ENCODE measurements at places on chromosomes 13 and 19.

- no peak overlapping the region for H3K4me3 ChIP-seq
- no peak for DNase-seq
- peak overlapping the region; percentile 47 for H3K27ac ChIP-seq
- peaks cover 47% of the 10 kb centered on the region for H3K4me1 ChIP-seq
Observed at GRCh38 chr19:34310494-34310981, 54.5 kb upstream of the GPI start.

GRCh38 chr13:105333416-105333815 is 1202.0 kb downstream of the EFNB2 start:
- no peaks in the 10 kb centered on the region for H3K36me3 ChIP-seq
- no peak overlapping the region for H3K27ac ChIP-seq
- no peak overlapping the region for H3K4me3 ChIP-seq
- no peak for DNase-seq
- no peaks in the 10 kb centered on the region for H3K27me3 ChIP-seq
- no peaks in the 10 kb centered on the region for H3K4me1 ChIP-seq

- H3K36me3 ChIP-seq: peaks cover 6% of the 10 kb centered on the region
- H3K4me1 ChIP-seq: peaks cover 7% of the 10 kb centered on the region
- no peak overlapping the region for H3K27ac ChIP-seq
- no peaks in the 10 kb centered on the region for H3K27me3 ChIP-seq
- no peak for DNase-seq
Observed at GRCh38 chr13:26022538-26023292, 29.1 kb downstream of the SHISA2 start.

DNA sequence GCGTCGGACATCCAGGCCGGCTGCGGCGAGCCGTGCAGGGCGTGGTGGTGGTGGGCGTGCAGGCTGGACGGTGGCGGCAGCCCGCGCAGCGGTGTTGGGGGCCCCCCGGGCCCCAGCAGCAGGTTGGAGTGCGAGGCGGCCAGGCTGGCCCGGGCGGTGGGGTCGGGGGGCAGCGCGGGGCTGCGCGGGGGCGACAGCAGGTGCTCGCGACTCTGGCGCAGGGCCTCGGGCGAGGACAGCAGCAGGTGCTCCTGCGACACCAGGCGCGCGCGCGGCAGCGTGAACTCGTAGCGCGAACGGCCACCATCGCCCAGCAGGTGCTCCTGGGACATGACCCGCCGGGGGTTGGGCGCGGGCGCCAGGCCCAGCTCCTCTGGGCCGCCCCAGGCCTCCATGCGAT is 9.8 kb downstream of the SHISA7 start:
- H3K4me1 ChIP-seq: no peaks in the 10 kb centered on the region
- H3K27ac ChIP-seq: no peak overlapping the region
- no peak overlapping the region for H3K4me3 ChIP-seq
- no peaks in the 10 kb centered on the region for H3K36me3 ChIP-seq

GRCh38 chr19:24078680-24079079 is 8.3 kb upstream of the ZNF254 start:
- H3K4me1 ChIP-seq: peaks cover 6% of the 10 kb centered on the region
- H3K4me3 ChIP-seq: no peak overlapping the region
- peaks cover 42% of the 10 kb centered on the region for H3K36me3 ChIP-seq

DNA sequence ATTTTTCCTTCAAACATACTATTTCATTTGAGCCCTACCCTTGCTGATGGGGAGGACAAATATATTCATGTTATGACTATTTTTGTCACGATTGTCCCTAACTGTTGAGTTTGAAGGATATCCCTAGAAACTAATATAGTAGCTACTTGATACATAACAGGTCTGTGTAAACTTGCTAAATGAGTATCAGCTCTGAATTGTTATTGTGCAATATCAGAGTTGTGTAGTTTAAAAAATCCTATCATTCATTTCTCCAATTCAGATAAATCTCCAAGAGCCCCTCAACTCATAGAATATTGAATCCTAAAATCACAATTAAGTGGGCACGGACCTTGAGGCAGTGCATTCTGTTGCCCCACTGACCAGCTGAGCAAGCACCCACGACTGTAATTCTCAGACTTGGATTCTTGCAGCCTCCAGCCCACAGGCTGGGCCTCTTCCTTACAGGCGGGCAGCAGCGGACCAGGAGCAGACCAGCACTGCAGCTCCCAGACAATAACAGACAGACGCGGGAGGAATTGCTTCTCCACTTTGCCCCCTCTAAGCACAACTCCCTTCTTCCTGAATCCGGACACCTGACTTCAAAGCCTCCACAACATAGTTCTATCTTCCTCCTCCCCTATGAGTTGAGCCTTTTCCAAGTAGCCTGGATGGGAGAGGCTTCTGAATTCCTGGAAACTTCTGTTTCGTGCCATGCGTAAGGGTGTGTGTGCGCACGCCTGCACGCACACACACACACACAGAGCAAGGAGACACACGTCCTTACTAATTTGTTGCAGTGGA is 337.6 kb upstream of the ARGLU1 start:
- H3K27me3 ChIP-seq: peaks cover 2% of the 10 kb centered on the region
- no peaks in the 10 kb centered on the region for H3K4me1 ChIP-seq
- no peak for DNase-seq

DNA sequence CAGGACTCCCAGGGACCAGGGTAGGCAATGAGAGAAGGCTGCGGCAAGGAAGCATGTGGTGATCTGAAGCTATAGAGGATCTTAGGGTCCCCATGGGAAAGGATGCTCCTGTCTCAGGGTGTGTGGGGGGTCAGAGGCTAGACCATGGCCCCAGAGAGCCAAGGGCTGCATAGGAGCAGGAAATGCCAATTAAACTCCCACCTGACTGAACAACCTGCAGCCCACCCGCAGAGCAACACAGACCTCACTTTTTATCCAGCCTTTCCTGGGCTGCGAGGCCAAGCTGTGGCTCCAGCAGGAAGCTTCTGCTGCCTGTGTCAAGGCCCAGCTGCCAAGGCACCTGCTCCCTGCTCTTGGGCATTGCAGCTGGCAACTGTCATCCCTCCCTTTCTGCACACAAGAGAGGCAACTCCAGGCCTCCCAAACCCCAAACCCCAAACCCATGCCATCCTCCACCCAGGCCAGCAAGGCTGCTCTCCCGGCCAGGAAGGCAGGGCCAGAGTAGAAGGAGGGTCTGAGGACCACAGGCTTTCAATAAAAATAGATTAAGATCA is 290.1 kb downstream of the FOXO1 start:
- no peak overlapping the region for H3K4me3 ChIP-seq
- H3K4me1 ChIP-seq: peaks cover 23% of the 10 kb centered on the region
- H3K27me3 ChIP-seq: no peaks in the 10 kb centered on the region
- no peak overlapping the region for H3K27ac ChIP-seq

DNA sequence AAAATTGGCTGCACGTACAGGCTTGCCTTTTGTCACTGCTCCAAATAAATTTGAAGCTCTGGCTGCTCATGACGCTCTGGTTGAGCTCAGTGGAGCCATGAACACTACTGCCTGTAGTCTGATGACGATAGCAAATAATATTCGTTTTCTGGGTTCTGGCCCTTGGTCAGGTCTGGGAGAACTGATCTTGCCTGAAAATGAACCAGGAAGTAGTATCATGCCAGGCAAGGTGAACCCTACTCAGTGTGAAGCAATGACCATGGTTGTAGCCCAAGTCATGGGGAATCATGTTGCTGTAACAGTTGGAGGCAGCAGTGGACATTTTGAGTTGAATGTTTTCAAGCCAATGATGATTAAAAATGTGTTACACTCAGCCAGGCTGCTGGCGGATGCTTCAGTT is 16.1 kb upstream of the AKAP11 start:
- H3K36me3 ChIP-seq: no peaks in the 10 kb centered on the region
- no peak for DNase-seq
- no peak overlapping the region for H3K4me3 ChIP-seq
- peaks cover 2% of the 10 kb centered on the region for H3K4me1 ChIP-seq
- peaks cover 2% of the 10 kb centered on the region for H3K27me3 ChIP-seq

GRCh38 chr19:12896460-12896859 is 5.5 kb downstream of the GCDH start:
- no peak overlapping the region for H3K27ac ChIP-seq
- peaks cover 12% of the 10 kb centered on the region for H3K36me3 ChIP-seq
- H3K4me1 ChIP-seq: peaks cover 13% of the 10 kb centered on the region
- DNase-seq: no peak
- H3K27me3 ChIP-seq: no peaks in the 10 kb centered on the region

DNA sequence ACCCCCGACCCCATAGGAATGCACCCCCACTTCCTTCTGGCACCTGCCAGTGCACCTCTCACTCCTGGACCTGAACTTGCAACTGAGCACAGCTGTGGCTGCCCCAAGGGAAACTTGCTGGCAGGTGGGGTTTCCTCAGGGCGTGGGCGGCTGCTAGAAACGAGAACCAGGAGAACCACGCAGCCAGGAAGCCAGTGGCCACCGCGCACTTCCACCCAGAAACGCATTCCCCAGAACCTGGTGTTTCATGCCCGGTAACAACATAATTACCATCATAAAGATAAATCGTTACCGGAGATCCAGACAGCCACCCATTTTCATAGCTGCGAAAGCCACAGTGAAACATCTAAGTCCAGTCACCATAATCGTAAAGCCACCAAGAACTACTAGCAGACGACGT is 75.2 kb upstream of the C13orf46 start:
- peak overlapping the region; percentile 66 for H3K27ac ChIP-seq
- peak; percentile 84 for DNase-seq
- peak overlapping the region; percentile 27 for H3K4me3 ChIP-seq
- H3K27me3 ChIP-seq: no peaks in the 10 kb centered on the region

- no peak overlapping the region for H3K4me3 ChIP-seq
- no peaks in the 10 kb centered on the region for H3K4me1 ChIP-seq
- DNase-seq: no peak
- no peaks in the 10 kb centered on the region for H3K36me3 ChIP-seq
- H3K27ac ChIP-seq: no peak overlapping the region
Observed at GRCh38 chr13:44605275-44605674, 29.1 kb upstream of the TSC22D1 start.

GRCh38 chr19:9793071-9793591 is 24.6 kb upstream of the ZNF846 start:
- peak overlapping the region; percentile 64 for H3K27ac ChIP-seq
- peaks cover 20% of the 10 kb centered on the region for H3K4me1 ChIP-seq
- DNase-seq: peak; percentile 79
- H3K36me3 ChIP-seq: no peaks in the 10 kb centered on the region
- peak overlapping the region; percentile 80 for H3K4me3 ChIP-seq

DNA sequence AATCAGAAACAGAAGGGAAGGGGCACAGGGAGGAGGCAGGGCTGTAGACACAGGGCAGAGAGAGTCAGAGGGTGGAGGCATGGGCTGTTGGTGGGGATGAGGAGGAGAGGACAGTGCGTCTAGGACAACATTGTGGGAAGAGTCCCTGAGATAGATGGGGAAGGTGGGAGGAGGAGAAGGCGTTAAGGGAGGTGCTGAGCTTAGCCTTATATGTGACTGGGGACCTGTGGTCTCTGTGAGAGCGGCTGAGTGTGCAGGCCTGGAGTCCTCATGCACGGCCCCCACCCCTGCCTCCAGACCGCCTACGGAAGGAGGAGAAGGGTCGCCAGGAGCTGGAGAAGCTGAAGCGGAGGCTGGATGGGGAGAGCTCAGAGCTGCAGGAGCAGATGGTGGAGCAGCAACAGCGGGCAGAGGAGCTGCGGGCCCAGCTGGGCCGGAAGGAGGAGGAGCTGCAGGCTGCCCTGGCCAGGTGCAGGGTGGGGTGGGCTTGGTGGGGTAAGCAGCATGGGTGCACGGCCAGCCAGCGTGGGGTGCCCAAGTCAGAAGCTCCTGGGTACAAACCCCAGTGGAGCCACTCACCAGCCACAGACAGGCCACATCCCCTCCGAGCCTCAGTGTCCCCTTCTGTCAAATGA is 56.8 kb downstream of the KCNC3 start:
- no peak overlapping the region for H3K27ac ChIP-seq
- no peak for DNase-seq
- no peaks in the 10 kb centered on the region for H3K4me1 ChIP-seq
- H3K27me3 ChIP-seq: peaks cover 16% of the 10 kb centered on the region

DNA sequence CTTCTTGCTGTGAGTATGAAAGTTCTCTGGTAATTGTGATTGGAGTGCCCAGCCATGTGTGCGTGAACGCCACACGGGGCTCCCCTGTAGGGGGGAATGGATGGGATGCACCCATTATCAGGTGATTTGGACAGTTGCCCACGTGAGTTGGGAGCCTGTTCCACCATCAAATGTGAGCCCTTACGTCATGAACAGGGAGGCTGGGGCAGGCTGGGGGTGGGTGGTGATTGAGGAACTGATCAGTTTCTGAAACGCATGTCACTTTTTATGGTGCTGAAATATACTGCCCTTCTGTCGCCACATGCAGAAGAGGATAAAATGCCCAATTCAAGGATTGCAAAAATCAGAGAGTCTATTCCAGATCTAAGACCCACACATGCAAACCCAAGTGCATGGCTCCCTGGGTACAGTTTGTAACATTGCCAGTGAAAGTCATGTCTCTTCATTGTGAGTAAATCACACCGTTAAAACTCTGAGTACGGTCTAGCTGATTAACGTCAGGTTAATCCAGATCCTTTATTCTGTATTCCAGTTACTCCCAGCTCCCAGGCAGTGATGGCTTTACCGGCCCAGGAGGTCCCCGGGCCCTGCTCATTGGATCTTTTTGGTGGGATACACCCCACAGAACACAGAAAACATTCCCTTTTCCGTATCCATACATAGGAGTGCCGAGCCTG is 90.2 kb downstream of the RAB20 start:
- H3K27ac ChIP-seq: no peak overlapping the region
- peaks cover 17% of the 10 kb centered on the region for H3K27me3 ChIP-seq
- no peak overlapping the region for H3K4me3 ChIP-seq
- DNase-seq: no peak
- H3K36me3 ChIP-seq: no peaks in the 10 kb centered on the region
- H3K4me1 ChIP-seq: no peaks in the 10 kb centered on the region

- H3K27me3 ChIP-seq: peaks cover 15% of the 10 kb centered on the region
- H3K36me3 ChIP-seq: no peaks in the 10 kb centered on the region
- H3K27ac ChIP-seq: no peak overlapping the region
- peaks cover 2% of the 10 kb centered on the region for H3K4me1 ChIP-seq
- DNase-seq: peak; percentile 72
Observed at GRCh38 chr19:495402-496111, 729 bp upstream of the MADCAM1 start.

- no peaks in the 10 kb centered on the region for H3K4me1 ChIP-seq
- DNase-seq: no peak
- H3K27ac ChIP-seq: no peak overlapping the region
- H3K27me3 ChIP-seq: no peaks in the 10 kb centered on the region
Observed at GRCh38 chr19:792306-792885, 4.9 kb upstream of the PTBP1 start.

- no peak overlapping the region for H3K4me3 ChIP-seq
- no peak for DNase-seq
- no peaks in the 10 kb centered on the region for H3K4me1 ChIP-seq
- no peaks in the 10 kb centered on the region for H3K36me3 ChIP-seq
- peaks cover 31% of the 10 kb centered on the region for H3K27me3 ChIP-seq
- no peak overlapping the region for H3K27ac ChIP-seq
Observed at GRCh38 chr19:850221-850978, 1.7 kb upstream of the ELANE start.

Measured in activated CD4-positive, alpha-beta memory T cell treated with anti-CD3 and anti-CD28 coated beads for 36 hours (primary cell).